Stimulated activated CD8-positive, alpha-beta memory T cell treated with anti-CD3 and anti-CD28 coated beads, Interleukin-12 subunit alpha, Interleukin-12 subunit beta, amount 100 ng/mL, for 1 hour (primary cell): ENCODE measurements at places on chromosomes 7 and 10.

GRCh38 chr10:4833286-4833685, 7.3 kb downstream of the AKR1E2 start:
- DNase-seq = no peak

DNA sequence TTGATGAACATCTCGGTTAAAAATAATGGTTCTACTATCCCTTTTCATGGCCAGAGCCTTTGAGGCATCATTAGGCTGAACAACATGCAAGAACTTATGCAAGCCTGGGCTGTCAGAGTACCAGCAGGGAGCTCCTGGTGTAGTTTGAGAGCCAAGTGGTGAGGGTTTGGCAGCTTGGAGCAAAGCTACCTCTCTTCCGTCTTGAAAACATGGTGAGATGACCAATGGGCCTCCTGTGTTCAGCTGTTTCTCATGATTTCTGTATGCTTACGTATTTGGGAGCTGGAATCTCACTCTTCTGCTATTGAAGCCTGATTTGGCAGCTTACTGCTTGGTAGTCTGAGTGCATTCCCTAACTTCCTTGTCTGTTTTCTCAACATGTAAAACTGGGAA, 150.4 kb downstream of the CXCL12 start:
- no peak for DNase-seq

GRCh38 chr10:44402465-44403195, 17.7 kb upstream of the CXCL12 start:
- DNase-seq = no peak

GRCh38 chr10:48771234-48771633, 86.6 kb downstream of the WDFY4 start:
- no peak for DNase-seq

- DNase-seq = no peak
Measured at GRCh38 chr7:50648570-50649169, 83.5 kb upstream of the DDC start.

- DNase-seq = no peak
Measured at GRCh38 chr10:21687266-21688008, 153.4 kb downstream of the MLLT10 start.

GRCh38 chr7:25578991-25579777, 350.9 kb upstream of the NPVF start:
- DNase-seq = no peak

- DNase-seq = no peak
Measured at GRCh38 chr10:125086691-125087090, 73.7 kb downstream of the CTBP2 start.

DNA sequence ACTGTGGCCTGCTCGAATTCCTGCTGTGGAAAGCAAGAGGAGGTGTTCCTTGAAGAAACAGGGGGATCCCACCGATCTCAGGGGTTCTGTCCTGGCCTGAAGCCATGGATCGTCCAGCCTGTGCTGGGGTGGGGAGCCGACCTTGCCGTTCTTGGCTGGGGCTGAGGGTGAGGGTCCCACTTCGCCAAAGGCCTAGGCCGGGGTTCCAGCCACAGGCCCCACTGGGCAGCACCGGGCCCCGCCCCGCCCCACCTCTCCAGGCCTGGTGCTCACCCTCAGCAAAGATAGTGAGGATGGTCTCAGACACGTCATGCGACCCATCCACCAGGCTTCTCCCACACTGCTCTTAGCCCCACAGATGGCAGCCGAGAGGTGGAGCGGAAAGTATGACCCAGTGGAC, 51.4 kb upstream of the ZNF716 start:
- no peak for DNase-seq
